Hepatocyte (in vitro differentiated cells): ENCODE measurements at places on chromosomes 16 and 17. TPM values are rescaled to one million over a fixed set of nuclear protein-coding genes. Genes with fewer than 3 reads are reported as not detected.

The CAMTA2 gene
- polyA plus RNA-seq, result 45.6 and 47.5 TPM in 2 replicates

The CCDC78 gene
- polyA plus RNA-seq, result 5.8 and 6.8 TPM in 2 replicates

The CCL5 gene
- polyA plus RNA-seq, result 0.54 and 1.1 TPM in 2 replicates

The RTN4RL1 gene
- 0.53 and 0.97 TPM in 2 replicates for polyA plus RNA-seq
